SIG-M5 (cell line): ENCODE measurements at places on chromosomes 1 and 21.

- DNase-seq: no peak
Measured at GRCh38 chr1:170077926-170078325, 3.4 kb upstream of the KIFAP3 start.

- no peak for DNase-seq
Measured at GRCh38 chr21:31629972-31630711, 29.4 kb upstream of the SOD1 start.

DNA sequence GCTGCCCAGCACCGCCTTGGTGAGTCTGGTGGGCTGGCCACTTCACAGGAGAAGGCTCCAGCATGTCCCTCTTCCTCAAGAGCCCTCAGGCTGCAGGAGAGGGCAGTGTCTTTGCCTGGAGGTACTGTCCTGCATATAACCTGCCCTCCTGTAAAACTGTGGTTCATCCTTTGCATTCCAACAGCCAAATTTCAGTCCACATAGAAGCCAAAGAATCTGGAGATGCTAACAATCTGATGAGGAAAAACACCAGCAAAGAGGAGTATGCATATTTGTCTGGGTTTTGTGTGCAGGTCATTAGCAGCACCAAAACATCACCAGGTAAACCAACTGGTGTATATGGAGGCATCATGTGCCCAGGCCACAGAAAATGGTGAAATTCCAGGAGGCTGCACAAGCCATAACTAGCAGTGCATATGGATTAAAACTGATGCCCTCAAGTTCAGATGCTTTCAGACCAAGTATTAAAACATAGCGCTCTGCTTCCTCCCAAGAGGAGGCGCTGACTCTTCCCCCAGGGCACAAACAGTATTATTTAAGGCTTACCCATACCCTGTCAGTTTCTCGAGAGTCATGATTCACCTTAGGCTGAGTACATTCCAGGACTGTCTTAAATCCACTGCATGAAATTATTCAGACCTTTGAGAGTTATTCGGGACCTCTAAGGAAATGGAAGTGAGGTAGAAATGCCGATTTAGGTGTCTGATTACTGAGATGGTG, 150.5 kb upstream of the COA6 start:
- DNase-seq: no peak

DNA sequence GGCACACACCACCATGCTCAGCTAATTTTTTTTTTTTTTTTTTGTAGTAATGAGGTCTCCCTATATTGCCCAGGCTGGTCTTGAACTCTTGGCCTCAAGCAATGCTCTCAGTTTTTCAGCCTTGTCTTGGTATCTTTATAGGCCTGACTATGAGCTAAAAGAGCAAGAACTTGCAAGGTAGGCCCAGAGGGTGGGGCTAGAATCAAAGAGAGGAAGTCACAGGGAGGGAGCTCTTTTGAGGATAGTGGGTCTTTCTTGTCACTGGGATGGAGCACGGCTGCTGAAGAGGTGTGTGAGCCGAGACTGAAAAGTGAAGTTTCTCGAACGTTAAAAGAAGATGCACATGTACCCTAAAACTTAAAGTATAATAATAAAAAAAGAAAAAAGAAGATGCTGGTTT, 260.0 kb upstream of the BEND5 start:
- no peak for DNase-seq

- DNase-seq: no peak
Measured at GRCh38 chr1:237673631-237674030, 217.1 kb downstream of the ZP4 start.

DNA sequence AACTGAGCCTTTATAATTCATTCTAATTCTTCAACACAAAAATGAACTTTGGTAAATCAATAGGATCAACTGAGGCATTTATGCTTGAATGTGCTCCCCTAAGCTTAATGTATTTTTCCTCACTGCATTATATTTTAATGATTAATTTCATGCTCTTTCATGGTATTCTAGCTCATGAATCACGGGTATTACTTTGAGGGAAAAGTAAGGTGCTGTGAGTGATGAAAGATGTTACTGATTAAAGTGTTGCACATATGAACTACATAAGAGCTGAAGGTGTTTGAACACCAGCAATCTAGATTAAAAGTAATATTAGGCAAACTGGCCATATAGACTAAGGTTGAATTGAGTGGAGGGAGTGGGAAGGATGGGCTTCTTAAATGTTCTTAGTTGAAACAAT, 1.9 kb downstream of the DPYD start:
- DNase-seq: no peak

DNA sequence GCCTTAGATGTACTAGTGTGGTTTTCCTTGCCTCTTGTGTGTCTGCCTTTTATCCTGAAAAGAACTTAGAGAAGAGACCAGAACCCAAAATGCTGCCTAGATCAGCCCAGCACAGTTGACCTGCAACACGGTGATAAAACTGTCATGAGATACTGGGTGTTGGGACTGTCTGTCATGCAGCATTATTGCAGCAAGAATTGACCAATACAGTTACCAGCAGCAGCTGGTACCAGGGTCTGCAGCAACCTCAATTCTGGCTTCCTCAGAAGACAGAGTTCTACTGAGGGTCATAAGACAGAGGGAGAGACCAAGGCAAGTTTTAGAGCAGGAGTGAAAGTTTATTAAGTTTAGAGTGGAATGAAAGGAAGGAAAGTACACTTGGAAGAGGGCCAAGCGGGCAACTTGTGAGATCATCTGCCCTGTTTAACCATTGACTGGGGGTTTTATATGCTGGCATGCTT, 182.0 kb downstream of the DYRK1A start:
- no peak for DNase-seq

DNA sequence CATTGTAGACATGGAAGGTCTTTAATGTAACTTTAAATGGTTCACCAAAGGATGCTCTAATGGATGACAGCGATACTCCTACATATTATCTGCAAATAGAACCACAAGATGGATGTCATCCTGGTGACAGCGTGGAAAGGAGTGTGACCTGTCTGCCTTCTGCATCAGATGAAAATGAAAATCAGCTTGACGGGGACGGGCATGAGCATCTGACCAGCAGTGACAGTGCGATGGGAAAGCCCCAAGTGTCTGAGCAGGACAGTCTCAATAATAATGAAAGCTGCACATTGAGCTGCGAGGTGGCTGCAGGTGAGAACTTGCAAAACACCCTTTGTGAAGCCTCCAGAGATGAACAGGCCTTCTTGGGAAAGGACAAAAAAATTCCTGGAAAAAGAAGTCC, 25.2 kb downstream of the CNST start:
- DNase-seq: no peak

DNA sequence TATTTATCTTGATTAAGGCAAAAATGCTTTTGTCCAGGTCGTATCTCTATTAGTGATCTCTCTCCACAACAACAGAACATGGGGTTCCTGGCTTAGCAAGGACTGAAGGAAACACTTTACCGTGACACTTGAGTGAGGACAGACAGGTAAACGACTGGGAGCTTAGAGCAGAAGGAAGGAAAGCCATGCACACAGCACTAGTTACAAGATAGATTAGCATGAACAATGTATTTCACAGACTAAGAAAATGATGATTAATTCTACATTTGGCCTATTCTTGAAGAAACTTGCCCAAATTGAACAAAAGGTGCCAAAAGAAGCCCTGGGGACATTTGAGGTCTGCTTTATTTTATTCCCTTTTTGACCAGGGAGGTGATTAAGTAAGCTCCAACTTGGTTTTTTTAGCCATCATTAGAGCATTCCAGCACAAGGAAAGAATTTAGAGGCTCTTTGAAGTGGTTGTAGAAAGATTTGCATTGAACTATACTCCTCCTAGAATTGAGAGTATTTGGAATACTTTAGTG, 248.5 kb downstream of the USP25 start:
- no peak for DNase-seq

GRCh38 chr1:19758227-19758830, 41.4 kb downstream of the TMCO4 start:
- no peak for DNase-seq

DNA sequence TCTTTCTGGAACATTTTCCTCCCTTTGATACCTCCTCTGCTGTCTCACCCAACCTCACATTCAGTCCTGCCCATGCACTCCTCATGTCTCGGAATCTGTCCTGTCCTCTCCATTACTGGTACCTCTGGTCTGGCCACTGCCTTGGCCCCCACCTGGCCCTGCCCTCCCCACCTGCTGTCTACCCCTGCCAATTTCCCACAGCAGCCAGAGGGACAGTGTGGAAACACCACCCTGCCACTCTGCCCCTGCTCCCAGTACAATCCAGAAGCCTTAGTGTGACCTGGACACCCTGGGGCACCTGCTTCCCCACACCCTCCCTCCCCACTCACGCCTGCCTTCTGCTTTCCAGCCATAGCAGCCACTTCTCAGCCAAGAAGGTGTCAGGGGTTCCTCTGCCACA, 534.4 kb downstream of the MATN1 start:
- DNase-seq: no peak

- no peak for DNase-seq
Measured at GRCh38 chr1:167905182-167905581, 8.8 kb downstream of the ADCY10 start.

DNA sequence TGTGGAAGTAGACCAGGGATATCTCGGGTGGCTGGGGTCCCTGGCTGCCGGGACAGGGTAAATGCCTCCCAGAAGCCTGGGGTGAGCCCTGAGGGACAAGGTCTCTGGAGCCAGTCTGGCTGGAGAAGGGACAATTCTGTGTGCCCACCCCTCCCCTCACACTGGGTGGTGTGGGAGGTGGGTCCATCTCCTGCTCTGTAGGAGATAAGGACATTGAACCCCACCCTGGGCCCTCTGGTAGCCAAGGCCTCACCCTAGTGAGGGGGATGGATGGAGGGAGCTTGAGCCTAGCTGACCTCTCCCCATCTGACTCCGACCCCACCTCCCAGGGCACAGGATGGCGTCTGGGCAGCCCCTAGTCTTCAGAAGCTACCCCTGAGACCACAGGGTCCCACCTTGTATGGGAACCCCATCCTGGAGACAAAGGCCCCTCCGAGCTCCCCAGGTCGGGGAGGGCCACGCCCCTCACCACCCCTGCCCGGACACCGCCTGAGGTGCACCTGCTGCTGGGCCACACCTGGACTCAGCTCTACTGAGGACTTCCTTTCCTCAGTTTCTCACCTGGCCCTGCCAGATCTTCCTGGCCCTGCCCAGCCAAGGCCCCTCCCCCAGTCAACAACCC, 4.3 kb downstream of the AGRN start:
- no peak for DNase-seq

GRCh38 chr1:89670711-89671110, 37.8 kb downstream of the LRRC8C start:
- DNase-seq: no peak

GRCh38 chr1:198201956-198202784, 45.4 kb downstream of the NEK7 start:
- DNase-seq: no peak

GRCh38 chr1:16050328-16050727, 6.7 kb downstream of the CLCNKB start:
- no peak for DNase-seq

- peak; percentile 61 for DNase-seq
Measured at GRCh38 chr1:157105988-157106812, 6.6 kb upstream of the ETV3L start.

- DNase-seq: no peak
Measured at GRCh38 chr1:155744711-155745283, 55.9 kb downstream of the DAP3 start.

GRCh38 chr1:198291036-198291435, 134.2 kb downstream of the NEK7 start:
- no peak for DNase-seq

- no peak for DNase-seq
Measured at GRCh38 chr1:176338877-176339276, 124.1 kb upstream of the PAPPA2 start.
